Activated CD8-positive, alpha-beta T cell treated with anti-CD3 and anti-CD28 coated beads for 36 hours (primary cell): ENCODE measurements at places on chromosomes 3 and 15. TPM values are rescaled to one million over a fixed set of nuclear protein-coding genes. Genes with fewer than 3 reads are reported as not detected.

DNA sequence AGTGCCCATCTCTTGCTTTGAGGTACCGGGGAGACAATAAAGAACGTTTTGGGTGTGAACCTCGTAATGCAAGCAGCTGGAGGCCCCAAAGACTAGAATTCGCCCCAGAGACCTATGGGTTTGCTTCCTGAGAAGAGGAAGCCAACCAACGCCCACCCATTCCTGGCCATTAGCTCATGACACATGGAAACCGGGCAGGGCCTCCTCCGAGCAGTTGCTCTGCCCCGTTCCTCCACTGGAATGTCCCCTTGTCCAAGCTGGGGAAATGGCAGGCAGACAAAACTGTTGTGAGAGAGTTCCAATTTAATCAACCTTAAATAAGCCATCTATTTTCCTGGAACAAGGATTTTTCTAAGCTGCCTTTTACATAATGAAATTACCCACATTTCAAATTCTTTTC, 250.9 kb upstream of the IGF1R start:
- no peaks in the 10 kb centered on the region for H3K4me1 ChIP-seq
- DNase-seq = no peak
- H3K4me3 ChIP-seq = no peak overlapping the region
- H3K27me3 ChIP-seq = peaks cover 5% of the 10 kb centered on the region
- no peak overlapping the region for H3K27ac ChIP-seq
- no peaks in the 10 kb centered on the region for H3K36me3 ChIP-seq

- H3K36me3 ChIP-seq = no peaks in the 10 kb centered on the region
- no peaks in the 10 kb centered on the region for H3K4me1 ChIP-seq
- no peak for DNase-seq
- H3K27ac ChIP-seq = no peak overlapping the region
- H3K4me3 ChIP-seq = no peak overlapping the region
Observed at GRCh38 chr15:77836121-77836692, 203.5 kb upstream of the LINGO1 start.

DNA sequence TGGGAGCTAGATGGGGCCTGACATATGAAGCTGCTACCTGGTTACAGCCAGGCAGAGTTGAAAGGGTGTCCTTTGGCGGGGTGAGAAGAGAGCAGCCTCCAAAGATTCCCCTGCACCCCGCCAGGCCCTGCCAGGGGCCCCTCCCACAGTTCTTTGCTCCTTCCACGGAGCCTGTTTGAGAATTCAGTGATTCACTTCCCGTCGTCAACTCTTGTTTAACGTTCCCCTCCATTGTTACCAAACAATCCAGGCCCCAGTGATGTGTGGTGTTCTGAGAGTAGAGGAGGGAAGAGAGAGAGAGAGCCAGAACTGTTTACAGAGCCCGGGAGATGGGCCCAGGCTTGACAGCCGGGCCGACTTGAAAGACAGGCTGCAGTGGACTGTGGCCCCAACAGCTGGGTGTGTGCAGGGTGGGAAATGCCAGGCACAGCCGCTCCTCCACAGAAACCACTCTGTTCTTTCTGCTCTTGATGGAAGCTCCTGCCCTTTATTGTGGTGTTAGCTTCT, 81.5 kb downstream of the SMAD3 start:
- peak overlapping the region; percentile 31 for H3K4me3 ChIP-seq
- no peaks in the 10 kb centered on the region for H3K36me3 ChIP-seq
- peak; percentile 46 for DNase-seq
- peaks cover 75% of the 10 kb centered on the region for H3K4me1 ChIP-seq
- peak overlapping the region; percentile 84 for H3K27ac ChIP-seq
- no peaks in the 10 kb centered on the region for H3K27me3 ChIP-seq

GRCh38 chr3:124779751-124780191, 49.5 kb downstream of the UMPS start:
- DNase-seq = no peak
- no peaks in the 10 kb centered on the region for H3K36me3 ChIP-seq
- peaks cover 5% of the 10 kb centered on the region for H3K4me1 ChIP-seq
- peaks cover 2% of the 10 kb centered on the region for H3K27me3 ChIP-seq
- no peak overlapping the region for H3K4me3 ChIP-seq

DNA sequence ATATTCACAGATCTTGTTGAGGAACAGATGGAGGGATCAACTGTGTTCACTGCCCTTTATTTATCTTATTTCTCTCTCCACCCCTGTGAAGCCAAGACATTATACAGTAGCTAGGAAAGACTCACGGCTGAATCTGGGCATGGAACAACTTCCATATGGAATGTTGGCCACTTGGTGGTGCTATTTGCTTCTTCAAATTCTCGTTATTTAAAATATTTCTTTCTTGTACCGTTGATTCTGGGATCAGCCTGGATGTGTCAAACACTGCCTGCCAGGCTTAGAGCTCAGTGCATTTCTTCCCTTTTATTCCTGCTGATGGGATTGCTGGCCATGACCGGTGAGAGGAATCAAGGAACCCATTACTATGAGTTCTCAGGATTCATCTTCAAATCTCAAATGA, 17.5 kb upstream of the GASK1A start:
- peaks cover 19% of the 10 kb centered on the region for H3K4me1 ChIP-seq
- H3K27me3 ChIP-seq = no peaks in the 10 kb centered on the region
- peak; percentile 45 for DNase-seq
- no peaks in the 10 kb centered on the region for H3K36me3 ChIP-seq
- no peak overlapping the region for H3K4me3 ChIP-seq

- H3K36me3 ChIP-seq = no peaks in the 10 kb centered on the region
- no peaks in the 10 kb centered on the region for H3K27me3 ChIP-seq
- no peak overlapping the region for H3K27ac ChIP-seq
- no peak overlapping the region for H3K4me3 ChIP-seq
Observed at GRCh38 chr3:40939741-40940130, 259.6 kb upstream of the CTNNB1 start.

GRCh38 chr15:68279779-68280753, 2.5 kb downstream of the FEM1B start:
- DNase-seq = no peak
- H3K27me3 ChIP-seq = no peaks in the 10 kb centered on the region
- H3K4me3 ChIP-seq = peak overlapping the region; percentile 93
- H3K27ac ChIP-seq = peak overlapping the region; percentile 89
- peaks cover 45% of the 10 kb centered on the region for H3K4me1 ChIP-seq

- H3K4me1 ChIP-seq = no peaks in the 10 kb centered on the region
- H3K27me3 ChIP-seq = peaks cover 15% of the 10 kb centered on the region
- H3K4me3 ChIP-seq = no peak overlapping the region
- no peaks in the 10 kb centered on the region for H3K36me3 ChIP-seq
Observed at GRCh38 chr15:91263632-91264531, 163.8 kb downstream of the SV2B start.

- no peaks in the 10 kb centered on the region for H3K4me1 ChIP-seq
- no peak overlapping the region for H3K4me3 ChIP-seq
- no peaks in the 10 kb centered on the region for H3K36me3 ChIP-seq
- H3K27me3 ChIP-seq = no peaks in the 10 kb centered on the region
- DNase-seq = no peak
Observed at GRCh38 chr3:169453256-169454059, 210.1 kb downstream of the MECOM start.

GRCh38 chr15:60179786-60180391, 175.8 kb downstream of the FOXB1 start:
- peak; percentile 61 for DNase-seq
- peaks cover 15% of the 10 kb centered on the region for H3K27me3 ChIP-seq
- H3K4me3 ChIP-seq = no peak overlapping the region
- H3K27ac ChIP-seq = no peak overlapping the region
- no peaks in the 10 kb centered on the region for H3K36me3 ChIP-seq

DNA sequence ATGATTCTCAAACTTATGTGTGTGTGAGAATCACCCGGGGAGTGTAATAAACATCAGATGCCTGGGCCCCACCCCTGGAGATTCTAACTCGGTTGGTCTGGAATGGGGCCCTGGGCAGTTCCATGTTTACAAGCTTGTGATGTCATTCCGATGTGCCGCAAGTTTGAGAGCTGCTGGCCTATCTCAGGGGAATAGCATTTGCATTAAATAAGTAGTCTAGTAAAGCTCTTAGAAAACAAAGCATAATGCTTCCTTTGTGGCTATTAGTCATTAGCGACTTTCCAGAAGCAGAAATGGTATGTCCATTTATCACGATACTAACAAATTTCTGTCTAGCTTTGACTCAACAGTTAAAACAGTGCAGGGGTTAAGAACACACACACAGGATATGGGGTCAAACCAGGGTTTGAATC, 20.9 kb downstream of the PGBD4 start:
- H3K36me3 ChIP-seq = no peaks in the 10 kb centered on the region
- no peaks in the 10 kb centered on the region for H3K4me1 ChIP-seq
- H3K27me3 ChIP-seq = peaks cover 14% of the 10 kb centered on the region
- no peak for DNase-seq
- no peak overlapping the region for H3K27ac ChIP-seq
- H3K4me3 ChIP-seq = no peak overlapping the region

DNA sequence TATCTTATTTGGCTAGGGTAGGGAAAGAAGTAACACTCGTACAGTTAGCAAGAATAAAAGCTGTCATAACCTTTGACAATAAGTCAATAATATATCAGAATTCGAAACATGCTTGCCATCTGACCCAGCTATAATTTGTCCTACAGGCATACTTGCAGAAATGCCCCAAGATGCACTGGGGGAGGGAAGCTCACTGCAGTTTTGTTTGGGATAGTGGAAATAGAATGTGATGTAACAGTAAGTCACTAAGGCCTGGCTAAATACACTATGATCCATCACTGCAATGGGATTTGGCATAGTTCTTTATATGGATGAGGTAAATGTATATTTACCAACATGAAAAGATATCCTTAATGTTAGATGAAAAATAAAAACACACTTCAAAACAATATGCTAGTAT, 25.5 kb upstream of the TMOD3 start:
- H3K4me3 ChIP-seq = no peak overlapping the region
- no peak overlapping the region for H3K27ac ChIP-seq
- peaks cover 18% of the 10 kb centered on the region for H3K36me3 ChIP-seq
- no peak for DNase-seq
- H3K4me1 ChIP-seq = no peaks in the 10 kb centered on the region

DNA sequence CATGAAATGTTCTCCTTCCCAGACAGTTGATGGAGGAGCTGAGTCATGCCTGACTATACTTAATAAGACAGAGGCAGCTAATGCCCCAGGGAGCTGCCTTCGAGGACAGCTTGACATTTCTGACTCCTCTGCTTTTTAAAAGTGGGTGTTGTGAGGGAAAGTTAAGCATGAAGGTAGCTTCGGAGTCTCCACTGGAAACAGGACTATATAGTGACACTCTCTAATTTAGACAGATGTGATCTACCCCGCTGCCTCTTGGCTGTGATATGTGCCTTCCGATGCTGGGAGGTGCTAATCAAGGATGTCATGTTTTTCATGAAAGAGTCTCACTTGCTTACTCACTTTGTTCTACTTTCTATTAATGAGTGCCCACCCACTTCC, 72.7 kb downstream of the IL1RAP start:
- no peaks in the 10 kb centered on the region for H3K27me3 ChIP-seq
- H3K27ac ChIP-seq = peak overlapping the region; percentile 96
- peak; percentile 66 for DNase-seq
- peaks cover 27% of the 10 kb centered on the region for H3K36me3 ChIP-seq

GRCh38 chr15:63059573-63060216, 17.1 kb downstream of the TPM1 start:
- peaks cover 16% of the 10 kb centered on the region for H3K36me3 ChIP-seq
- H3K4me3 ChIP-seq = no peak overlapping the region
- DNase-seq = no peak

DNA sequence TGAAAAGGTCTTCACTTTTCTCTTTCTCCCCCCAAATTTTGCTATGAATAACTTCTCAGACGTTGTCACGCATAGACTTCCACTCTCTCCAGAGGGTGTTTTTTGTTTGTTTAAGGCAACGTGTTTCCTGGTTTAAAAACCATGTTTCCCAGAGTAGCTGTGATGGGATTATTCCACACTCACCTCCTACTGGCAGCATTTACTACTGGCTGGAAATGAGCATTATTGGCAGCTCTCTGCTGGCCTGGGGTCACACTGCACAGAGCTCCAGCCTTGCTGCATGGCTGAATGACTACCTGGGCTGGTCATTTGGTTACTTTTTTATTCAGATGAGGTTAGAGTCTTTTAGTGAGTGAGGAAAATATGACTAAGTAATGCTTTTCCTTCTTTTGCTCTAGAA, 65.2 kb downstream of the RARB start:
- H3K4me3 ChIP-seq = no peak overlapping the region
- no peaks in the 10 kb centered on the region for H3K36me3 ChIP-seq
- H3K27ac ChIP-seq = no peak overlapping the region
- no peaks in the 10 kb centered on the region for H3K4me1 ChIP-seq

DNA sequence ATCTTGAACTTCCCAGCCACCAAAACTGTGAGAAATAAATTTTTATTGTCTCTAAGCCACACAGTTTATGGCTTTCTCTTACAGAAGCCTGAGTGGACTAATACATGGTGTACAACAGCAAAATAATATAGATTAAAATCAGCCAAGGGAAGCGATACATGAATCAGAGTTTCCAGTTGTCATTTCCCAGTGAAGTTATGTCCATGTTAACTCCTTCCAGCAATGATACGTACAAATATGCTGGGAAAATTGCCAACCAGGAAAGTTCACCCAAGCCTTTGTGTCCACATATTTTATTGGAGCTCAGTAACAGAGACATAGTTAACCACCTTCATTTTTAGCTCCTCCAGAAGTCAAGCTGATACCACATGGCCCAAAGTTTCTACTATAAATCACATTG, 280.9 kb upstream of the KCNMB2 start:
- H3K27ac ChIP-seq = no peak overlapping the region
- no peak overlapping the region for H3K4me3 ChIP-seq
- no peak for DNase-seq
- no peaks in the 10 kb centered on the region for H3K4me1 ChIP-seq
- no peaks in the 10 kb centered on the region for H3K36me3 ChIP-seq

- no peak for DNase-seq
- no peak overlapping the region for H3K4me3 ChIP-seq
- no peaks in the 10 kb centered on the region for H3K36me3 ChIP-seq
- no peak overlapping the region for H3K27ac ChIP-seq
Observed at GRCh38 chr3:34599595-34599994, 801.2 kb downstream of the PDCD6IP start.

DNA sequence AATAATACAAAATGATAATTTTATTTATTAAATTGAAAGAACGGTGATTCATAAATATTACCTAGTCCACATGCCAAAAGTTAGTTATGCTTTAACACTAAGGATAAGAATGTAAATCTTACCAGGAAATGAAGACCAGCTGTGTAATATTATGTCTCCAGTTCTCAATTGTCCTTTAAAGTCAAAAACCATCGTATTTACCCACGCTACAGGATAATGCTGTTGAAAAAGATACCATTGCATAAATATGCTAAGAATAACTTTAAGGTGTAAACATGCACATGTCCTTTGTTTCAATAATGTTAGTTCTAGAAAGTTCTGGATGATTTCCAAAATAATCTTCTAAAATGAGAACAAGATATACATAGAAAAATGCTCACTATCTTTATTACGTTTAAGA, 103.5 kb downstream of the FAIM start:
- no peaks in the 10 kb centered on the region for H3K4me1 ChIP-seq
- H3K27me3 ChIP-seq = no peaks in the 10 kb centered on the region
- peaks cover 3% of the 10 kb centered on the region for H3K36me3 ChIP-seq
- DNase-seq = no peak
- H3K27ac ChIP-seq = no peak overlapping the region
- no peak overlapping the region for H3K4me3 ChIP-seq

The GOLGA8J gene
- not detected for total RNA-seq

The MYZAP gene
- total RNA-seq = not detected

The SAMMSON gene
- not detected for total RNA-seq

The CLEC3B gene
- not detected for total RNA-seq

The WDR5B gene
- total RNA-seq = 3.4 TPM

The PP2D1 gene
- total RNA-seq = not detected

The CACNA1D gene
- total RNA-seq = not detected
